ENCODE measurements at places on chromosomes 5 and 9.

- no peak for DNase-seq
Measured at GRCh38 chr9:101315112-101315450, 69.7 kb downstream of the BAAT start.

- no peak for DNase-seq
Measured at GRCh38 chr9:71675857-71676165, 92.5 kb downstream of the CEMIP2 start.

DNA sequence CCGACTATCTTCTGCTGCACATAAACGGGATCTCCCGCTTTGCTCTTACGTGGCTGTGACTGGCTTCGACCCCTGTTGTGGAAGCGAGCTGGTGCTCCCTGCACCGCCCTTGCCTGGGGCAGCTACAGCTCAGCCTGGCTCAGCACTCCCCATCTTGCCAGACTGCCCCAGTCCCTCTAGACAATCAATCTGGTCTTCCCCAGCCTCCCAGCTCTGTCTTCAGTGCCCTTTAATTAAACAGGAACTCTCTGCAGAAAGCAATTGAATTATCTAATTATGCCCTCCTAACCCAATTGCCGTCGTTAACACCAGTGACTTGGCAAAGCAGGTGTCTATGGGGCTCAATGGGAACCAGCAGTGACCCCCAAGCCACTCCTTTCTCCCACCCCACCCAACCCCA, 18.9 kb upstream of the NTNG2 start:
- no peak for DNase-seq

GRCh38 chr9:105708405-105708804, 14.1 kb downstream of the TMEM38B start:
- no peak for DNase-seq

DNA sequence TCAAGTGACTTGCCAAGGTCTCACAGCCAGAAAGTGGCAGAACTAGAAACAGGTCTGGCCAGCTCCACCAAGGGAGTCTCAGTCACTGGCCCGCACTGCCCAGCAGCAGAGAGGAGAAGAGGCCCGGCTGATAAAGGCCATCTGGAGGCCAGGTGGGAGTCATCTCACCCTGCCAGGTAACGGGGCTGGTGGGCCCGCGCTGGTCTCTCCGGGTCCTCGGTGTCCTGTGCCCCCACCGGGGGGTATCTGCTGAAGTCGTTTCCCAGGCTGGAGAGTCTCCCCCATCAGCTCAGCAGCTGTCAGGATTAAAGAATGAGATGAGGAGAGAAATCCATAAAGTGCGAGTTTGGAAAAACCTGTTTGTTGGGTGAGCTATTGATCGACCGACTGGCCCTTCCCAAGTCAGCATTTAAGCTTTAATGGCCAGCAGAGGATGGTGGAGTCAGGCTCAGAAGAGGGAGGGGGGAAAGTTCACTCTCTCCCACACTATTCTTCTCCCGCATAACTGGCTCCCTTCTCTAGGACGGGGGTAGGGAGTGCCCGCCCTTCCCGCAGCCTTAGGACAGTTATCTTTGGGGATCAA, 30.3 kb downstream of the LMX1B start:
- DNase-seq: no peak

DNA sequence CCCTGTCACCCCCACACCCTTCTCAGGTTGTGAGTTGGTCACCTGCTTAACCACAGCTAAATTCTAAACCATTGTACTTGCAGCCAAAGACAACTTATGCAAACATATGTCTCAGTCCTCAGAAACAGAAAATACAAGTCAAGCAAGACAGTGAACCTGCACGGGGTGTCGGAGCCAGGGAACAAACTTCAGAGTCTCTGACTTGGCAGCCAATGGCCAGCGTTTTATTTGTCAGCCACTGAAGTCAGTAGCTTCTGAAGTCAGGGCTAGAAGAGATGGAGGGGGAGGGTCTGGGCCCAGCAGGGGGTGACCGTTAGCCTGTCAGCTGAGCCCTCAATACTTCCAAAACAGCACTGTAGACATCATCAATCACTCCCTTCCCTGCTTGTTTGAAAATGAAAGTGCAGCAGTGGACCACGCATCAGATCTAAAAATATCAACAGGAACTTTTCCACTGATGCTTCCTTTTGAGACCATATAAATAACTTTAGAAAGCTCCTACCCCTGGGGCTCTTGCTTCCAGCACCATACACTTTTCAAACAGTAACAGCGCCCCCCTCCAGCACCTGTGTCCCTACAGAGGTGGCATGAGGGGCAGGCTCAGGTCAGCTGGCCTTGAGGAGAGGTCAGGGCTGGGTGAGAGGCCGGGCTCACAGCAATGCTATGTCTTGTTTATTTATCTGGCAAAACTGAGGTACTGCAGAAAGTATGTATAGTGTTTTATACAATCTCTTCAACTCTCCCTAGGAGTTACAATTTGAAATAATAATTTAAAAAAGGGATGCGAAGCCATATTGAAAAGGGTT, 142.5 kb downstream of the ACER2 start:
- no peak for DNase-seq

DNA sequence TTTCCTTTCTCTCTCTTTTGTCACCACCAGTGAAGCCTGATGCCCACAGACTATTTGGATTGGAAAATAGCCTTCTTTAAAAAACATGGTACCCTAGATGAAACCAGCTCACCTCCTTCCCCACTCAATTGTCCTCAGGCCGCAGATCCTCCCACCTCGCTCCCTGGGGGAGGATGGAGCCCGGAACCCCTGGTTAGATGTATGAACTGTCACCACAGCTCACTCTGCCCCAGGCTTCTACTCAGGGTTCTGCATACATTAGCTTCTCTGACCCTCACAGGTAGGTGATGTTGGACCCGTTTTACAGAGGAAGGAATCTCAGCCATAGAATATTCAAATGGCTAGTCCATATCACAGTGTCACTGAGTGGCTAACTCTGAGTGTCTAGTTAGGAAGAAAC, 1.8 kb downstream of the MAMDC2 start:
- DNase-seq: no peak

GRCh38 chr9:111013250-111013649, 25.0 kb downstream of the LPAR1 start:
- no peak for DNase-seq

DNA sequence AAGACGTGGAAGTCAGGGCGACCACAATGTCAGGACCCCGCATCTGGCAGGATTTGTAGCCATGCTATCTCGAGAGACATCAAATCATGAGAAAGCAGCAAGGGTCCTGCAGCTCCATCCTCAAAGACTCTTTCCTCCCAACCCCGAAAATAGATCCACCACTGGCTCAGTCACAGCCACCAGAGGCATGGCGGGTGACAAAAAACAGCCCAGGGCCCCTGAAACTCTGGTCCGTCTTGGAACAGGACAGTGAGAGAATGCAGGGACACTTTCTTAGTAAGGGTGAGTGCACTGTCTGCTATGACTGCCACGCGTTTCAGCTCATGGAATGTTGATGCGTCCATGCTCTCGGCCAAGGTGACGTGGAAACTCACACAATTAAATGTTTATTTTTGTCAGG, 220.9 kb downstream of the IRX2 start:
- DNase-seq: no peak

DNA sequence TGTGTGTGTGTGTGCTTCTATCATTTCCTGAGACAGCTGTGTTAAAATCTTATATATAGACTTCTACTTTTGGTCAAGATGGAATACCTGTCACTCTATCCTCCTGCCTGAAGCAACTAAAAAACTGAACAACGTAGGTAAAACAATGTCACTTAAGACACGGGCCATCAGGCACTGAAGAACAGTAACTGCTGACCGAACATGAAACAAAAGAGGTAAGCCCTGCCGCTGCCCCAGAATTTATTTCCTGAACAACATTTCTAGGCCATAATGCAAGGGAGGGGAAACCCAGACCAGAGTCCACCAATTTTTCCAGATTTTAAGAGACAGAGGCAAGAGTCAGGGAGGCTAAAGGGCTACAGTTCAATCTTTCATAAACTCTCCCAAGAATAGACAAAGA, 156.0 kb downstream of the CDC42SE2 start:
- DNase-seq: no peak

DNA sequence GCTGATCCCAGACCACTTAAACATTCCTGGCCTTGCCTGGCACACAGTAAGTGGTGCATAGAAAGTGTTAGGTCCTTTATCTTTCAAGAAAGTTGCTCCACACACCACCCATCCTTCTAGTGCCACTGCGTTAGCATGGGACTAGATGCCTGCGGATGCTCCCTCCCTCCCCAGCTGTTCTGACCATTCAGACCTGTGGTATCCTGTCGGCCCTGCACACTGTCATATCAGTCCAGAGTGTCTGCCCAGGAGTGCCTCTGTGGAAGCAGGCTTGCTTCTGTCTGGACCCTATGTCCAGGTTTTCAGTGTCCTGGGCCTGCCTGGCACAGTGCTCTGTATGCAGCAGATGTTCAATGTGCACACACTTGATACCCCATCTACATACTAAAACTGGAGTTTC, 38.3 kb upstream of the SMU1 start:
- DNase-seq: no peak

DNA sequence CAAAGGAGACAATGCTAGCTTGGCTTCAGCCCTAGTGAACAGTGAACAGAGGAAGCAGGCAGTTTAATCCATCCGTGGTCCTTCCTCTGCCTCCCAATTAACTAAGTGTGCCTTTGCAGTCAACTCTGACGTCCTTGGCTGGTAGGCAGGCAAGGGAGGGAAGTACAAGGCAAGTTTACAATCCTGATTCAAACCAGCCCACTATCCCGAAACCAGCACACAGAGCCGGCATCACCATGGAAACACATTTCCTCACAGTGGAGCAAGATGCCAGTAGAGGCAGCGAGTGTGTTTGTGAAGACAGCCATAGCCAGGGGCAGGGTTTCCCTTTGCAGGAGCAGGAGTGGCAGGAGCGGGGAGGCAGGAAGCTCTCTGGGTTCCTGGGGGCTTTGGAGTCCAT, 73.9 kb downstream of the GOLPH3 start:
- DNase-seq: no peak

DNA sequence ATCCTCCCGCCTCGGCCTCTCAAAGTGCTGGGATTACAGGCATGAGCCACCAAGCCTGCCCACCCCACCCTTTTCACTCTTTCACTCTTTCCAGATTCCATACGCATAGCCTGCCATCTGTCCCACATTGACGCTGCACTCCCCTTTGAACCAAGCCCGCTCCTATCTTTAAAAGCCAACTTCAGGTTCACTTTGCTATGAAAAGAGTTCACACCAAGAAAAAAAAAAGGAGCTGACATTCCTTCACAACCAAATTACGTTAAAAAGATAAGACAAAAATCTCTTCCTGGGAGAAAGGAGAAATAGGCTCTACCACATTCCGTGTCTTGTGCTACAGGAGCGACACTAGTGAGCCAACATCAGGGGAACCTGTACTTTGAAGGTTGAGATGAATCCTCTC, 41.5 kb downstream of the DMRT1 start:
- no peak for DNase-seq
